GM23338 (cell line): ENCODE measurements at places on chromosomes 7 and 10. TPM values are rescaled to one million over a fixed set of nuclear protein-coding genes. Genes with fewer than 3 reads are reported as not detected.

AGBL3 gene
- 3.2 and 4.5 TPM in 2 replicates for total RNA-seq

VGF gene
- total RNA-seq = 3.3 and 4.4 TPM in 2 replicates

NXPH1 gene
- 3.0 and 5.2 TPM in 2 replicates for total RNA-seq

AGR3 gene
- not detected in 2 replicates for total RNA-seq

TCERG1L gene
- 1.8 and 5.5 TPM in 2 replicates for total RNA-seq

ZNF727 gene
- not detected in 2 replicates for total RNA-seq

EFCAB10 gene
- 4.7 and 6.7 TPM in 2 replicates for total RNA-seq

AKR1C8 gene
- not detected in 2 replicates for total RNA-seq

SPDYE1 gene
- total RNA-seq = not detected in 2 replicates

SAMD9 gene
- 0.17 TPM in 1 of 2 replicates, not detected in the other for total RNA-seq

OR2A12 gene
- total RNA-seq = not detected in 2 replicates

CALY gene
- 0.31 and 1.0 TPM in 2 replicates for total RNA-seq

FAM25G gene
- total RNA-seq = not detected in 2 replicates

VCL gene
- total RNA-seq = 234 and 254 TPM in 2 replicates

VWC2 gene
- 0.16 and 0.45 TPM in 2 replicates for total RNA-seq

MINDY4 gene
- 3.1 and 4.4 TPM in 2 replicates for total RNA-seq

PTPRN2 gene
- 3.7 and 4.0 TPM in 2 replicates for total RNA-seq

PYROXD2 gene
- total RNA-seq = 0.12 and 1.3 TPM in 2 replicates

ITGB8 gene
- total RNA-seq = 3.0 and 3.5 TPM in 2 replicates

C7orf33 gene
- total RNA-seq = not detected in 2 replicates

OPN1SW gene
- not detected in 2 replicates for total RNA-seq
